ENCODE measurements at places on chromosomes 11 and 22.

- no peak for DNase-seq
These were observed 1079.7 kb downstream of the OPCML start for GRCh38 chr11:132452616-132453015.

- no peak for DNase-seq
These were observed 102.1 kb downstream of the RASSF10 start for GRCh38 chr11:13110929-13111812.

DNA sequence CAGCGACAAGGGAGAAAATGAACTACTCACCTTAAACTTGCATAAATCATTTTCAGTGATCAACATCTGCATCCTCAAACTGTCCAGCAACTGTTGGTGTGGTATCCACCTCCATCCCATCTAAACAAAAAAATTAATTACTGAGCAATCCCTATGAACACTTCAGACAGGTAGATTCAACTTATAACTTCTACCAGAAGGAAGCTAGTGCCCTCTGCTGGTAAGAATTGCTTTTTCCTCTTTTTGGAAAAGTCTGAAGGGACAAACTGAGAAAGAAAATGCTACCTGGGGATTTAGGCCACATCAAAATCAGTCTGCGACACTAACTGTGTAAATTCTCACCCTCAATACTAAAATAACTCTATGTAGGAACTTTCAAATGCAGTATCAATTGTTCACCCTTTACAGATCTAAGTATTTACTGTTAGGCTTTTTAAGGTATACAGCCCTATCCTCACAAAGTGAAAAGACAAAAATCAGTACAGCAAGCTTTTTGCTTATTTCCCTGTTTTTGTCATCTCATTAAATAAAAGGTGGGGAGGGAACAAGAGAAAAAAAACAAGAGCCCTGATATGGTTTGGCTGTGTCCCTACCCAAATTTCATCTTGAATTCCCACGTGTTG, 17.9 kb downstream of the CLNS1A start:
- peak; percentile 41 for DNase-seq

- no peak for DNase-seq
These were observed 36.5 kb downstream of the CTSC start for GRCh38 chr11:88300888-88301487.

DNA sequence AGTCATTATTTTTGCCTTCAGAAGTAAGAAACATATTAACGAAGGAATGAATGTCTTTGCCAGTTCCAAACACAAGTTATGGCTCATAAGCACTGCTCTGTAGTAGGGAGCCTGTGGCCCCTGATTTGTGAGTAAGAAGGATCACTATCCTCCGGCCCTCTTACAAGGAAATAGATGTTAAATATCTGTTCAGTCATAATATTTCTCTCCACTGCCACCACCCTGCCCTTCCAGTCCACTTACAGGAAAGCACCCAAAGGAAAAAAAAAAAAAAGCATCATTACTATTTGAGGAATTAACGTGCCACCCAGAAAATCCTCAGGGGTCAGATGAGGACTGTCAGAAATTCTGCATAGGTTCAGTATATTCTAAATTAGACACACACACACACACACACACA, 123.4 kb downstream of the ETS1 start:
- DNase-seq = no peak

GRCh38 chr22:36258701-36259614, 6.0 kb downstream of the APOL1 start:
- DNase-seq = no peak

GRCh38 chr11:18036456-18036855, 9.6 kb downstream of the TPH1 start:
- no peak for DNase-seq

- no peak for DNase-seq
These were observed 896.7 kb upstream of the ANO3 start for GRCh38 chr11:25435197-25435596.

DNA sequence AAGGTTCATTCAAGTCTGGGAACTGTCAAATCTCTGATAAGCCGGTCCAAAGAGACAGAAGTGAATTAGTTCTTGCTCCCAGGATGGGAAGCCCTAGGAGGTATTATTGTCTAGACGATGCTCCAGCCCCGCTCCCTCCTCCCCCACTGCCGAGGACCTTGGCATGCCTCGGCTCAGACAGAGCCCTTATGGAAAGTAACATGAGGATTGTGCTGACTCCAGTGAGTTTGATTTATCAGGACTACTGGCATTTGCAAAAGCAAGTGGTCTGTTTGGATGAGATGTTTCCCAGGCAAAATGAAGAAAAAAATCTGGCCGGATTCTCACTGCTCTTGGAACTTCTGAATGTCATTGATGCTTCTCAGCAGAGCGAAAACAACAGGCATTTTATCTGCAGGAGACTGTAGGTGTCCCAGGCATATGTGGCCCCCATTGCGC, 341.0 kb downstream of the ETS1 start:
- DNase-seq = no peak

DNA sequence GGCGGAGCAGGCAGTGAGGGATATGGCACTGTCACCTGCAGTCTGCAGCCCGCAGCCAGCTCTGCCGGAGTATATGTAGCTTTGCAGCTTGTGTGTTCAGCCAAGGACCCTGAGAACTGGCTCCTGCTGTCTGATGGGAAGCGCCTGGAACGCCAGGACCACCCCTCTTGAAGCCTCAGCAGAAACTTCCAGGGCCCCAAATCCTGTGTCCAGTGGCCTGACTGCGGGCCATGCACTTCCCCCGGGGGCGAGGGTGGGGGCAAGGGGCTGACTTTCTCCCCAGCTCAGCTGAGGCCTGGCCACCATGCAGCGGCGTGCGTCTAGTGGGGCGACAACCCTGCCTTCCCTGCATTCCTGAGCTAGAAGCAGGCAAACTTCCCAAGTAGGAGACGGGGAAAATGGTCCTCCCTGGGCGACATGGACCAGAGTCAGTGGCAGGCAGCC, 32.3 kb downstream of the PISD start:
- DNase-seq = no peak

DNA sequence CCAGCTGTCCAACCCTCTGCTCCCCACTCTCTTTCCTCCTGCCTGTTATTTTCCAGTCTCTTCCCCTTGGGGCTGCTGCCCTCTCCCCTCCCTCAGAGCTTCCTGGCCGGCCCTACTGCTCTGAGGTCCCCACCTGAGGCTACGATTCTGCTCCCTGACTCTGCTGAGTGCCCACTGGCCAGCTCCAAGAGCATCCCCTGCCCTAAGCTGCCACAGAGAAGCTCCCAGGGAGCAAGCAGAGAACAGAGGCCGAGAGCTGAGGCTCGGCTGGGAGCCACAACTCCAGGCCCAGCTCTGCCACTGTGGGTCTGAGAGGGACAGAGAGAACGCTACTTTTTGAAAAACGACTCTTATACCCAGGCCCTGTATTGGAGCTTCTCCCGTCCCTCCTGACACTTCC, 61.1 kb downstream of the CHRDL2 start:
- DNase-seq = no peak

DNA sequence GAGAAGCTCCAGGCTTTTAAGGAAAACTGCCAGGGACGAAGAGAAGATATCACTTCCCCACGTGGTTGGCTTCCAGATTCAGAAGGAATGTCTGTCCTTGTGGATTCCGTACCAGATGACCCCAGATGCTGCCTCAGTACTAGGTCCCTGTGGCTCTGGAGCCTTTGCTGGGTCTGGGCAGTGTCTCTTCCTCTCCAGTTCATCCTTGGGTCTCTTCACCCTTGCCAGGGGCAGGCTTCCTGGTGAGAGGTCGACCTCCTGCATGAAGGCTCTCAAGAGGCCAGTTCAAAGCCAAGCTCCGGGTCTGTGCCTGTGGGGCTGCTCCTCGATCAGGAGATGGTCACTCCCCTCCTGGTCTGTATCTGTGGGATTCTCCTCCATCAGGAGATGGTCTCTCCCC, 74.7 kb upstream of the B3GAT1 start:
- DNase-seq = no peak

DNA sequence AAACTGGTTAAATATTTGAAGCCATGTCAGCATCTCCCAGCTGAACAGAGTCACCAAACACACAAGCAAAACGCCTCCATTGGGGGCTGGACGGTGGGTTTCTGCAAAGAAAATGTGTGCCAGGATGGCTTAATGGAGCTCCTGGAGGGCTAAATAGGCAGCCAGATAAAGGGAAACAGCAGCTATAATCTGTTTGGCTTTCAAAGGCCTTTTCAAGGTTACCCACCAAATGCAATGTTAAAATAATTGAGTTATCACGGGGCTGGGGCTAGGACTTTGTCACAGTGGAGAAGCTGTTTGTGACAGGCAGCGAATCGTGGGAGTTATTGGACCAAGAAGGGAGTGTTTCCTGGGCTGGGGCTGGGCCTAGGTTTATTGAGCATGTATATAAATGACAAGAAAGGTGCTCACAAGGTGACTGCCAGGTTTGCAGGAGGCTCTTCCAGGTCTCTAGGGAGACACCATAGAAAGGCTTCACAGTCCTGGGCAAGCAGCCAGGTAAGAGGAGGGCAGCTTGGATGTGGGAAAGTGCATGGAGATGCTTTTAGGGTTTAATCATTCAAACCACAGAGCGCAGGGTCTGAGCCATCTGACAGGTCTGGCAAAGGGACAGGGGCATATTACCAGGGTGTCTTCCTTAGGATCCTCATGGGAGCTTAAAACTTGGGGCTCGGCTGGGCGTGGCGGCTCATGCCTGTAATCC, 28.3 kb downstream of the GRIK4 start:
- no peak for DNase-seq

GRCh38 chr22:42680648-42681047, 31.5 kb upstream of the CYB5R3 start:
- no peak for DNase-seq

DNA sequence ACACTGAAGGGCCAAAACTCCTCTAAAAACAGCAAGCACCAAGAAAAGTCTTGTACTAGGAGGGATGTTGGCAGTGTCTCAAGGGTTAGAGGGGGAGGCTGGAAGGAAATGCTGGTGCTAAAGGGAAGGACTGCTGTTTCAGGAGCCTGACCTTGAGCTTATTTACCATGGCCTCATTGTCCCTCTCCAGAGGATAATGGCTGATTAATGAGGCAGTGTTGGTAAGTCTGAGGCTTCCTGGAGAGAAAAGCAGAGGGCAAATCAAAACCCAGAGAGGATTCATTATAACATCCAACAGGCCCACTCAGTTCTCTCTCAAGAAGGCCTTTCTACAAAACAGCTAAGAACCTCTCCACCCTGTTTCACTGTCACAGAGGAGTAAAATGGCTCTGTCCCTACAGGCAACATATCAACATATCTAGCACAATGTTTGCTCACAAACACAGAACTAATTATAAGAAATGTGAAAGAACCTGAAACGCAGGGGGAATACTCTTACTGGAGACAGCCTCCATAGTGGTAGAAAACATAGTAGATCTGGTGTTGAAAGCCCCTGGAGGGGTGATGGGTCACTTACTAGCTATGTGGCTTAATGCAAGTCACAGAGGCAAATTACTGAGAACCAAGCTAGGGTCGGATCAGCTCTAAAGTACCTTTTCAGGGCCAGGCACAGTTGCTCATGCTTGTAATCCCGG, 31.4 kb downstream of the NUMA1 start:
- no peak for DNase-seq

DNA sequence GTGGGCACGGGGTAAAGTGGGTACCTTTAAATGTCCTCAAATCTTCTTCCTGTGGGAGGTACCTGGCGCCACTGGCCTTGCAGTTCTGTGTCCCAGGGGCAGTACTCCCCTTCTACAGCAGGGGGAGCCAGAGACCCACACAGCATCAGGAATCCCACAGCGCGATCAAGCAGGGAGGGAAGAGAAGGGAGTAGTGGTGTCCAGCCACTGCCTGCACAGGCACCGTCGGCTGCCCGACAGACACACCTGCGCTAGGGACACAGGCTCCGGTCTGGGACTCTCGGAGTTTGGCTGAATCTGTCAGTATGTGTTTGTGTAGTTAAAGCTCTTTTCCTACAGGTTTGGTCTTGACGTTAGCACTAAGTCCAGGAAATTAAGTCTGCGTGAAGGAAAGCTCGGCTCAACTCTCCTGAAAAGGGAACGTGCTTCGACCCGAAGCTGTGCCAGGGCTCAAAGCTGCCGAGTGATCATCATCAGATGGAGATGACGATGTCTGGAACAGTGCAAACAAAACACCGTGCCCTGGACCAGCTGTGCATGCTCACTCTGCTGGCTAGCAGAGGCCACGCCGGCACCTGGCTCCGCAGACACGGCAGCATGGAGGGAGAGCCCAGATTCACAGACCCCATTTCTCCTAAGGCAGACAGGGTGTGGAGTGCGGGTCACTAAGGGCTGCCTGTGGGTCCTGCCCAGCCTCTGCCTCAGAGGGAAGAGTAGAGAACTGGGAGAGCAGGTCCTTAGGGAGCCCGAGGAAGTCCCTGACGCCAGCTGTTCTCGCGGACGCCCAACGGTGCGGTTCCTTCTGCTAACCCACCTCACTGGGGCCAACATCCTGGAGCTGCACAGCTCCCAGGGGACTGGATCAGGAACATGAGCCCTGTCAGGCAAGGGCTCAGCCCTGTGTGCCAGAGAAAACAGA, 56.0 kb upstream of the BID start:
- DNase-seq = peak; percentile 79

DNA sequence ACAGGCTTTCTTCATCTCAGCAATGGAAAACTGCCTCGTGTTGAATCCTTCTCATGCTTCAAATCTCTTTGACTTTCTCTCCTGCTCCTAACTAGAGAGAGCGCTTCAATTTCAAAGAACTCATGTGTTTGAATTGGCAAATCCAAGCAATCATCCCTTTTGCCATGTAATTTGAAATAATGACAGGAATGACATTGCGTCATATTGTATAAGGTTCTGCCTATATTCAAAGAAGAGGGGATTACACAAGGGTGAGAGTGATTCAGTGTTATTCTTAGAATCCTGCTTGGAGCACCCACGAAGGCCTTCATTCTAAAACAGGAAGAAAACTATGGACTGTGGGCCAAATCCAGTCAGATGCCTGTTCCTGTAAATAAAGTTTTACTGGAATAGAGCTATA, 720.6 kb downstream of the JRKL start:
- DNase-seq = no peak

- DNase-seq = peak; percentile 41
These were observed 125.8 kb downstream of the MICAL2 start for GRCh38 chr11:12235947-12236743.

GRCh38 chr22:45504373-45505341, 2.0 kb downstream of the FBLN1 start:
- DNase-seq = peak; percentile 70

DNA sequence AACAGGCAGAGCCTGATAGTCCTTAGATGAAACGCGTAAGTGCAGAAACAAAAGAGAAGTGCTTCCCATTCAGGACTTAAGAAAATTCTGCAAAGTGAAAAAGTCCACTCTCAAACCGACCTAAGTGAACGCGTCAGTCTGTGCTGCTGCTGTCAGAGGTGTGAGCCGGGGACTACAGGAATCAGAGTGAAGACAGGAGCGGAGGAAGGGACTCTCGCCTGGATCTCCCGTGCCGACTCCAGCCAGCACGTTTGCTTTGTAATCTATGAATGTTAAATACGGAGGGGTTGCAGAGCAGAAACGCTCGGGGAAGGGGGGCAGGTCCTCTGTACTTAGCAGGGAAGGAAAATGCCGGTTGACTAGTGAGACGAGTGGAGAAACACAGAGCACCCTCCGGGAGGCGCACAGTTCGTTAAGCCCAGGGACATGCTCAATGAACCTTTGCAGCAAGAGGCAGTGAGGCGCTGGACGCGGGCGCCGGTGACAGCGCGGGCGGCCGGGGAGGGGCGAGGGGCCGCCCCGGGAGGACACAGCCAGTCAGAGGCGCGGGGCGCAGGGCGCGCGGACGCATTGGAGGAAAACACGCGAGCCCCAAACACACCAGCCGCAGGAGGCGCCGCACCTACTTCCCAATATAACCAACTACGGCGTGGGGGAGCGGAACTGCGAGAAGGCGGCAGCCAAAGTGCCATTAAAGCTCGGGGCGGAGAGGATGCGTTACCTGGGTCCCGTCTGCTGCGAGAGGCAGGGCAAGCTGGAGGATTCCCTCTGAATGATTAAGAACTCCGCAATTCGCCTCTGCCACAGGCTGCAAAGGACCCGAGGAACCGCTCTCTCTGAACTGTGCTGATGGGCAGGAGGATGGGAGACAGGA, at the start of gene CNTN5:
TSS of gene CNTN5 (plus strand) at position 598 of the 874 bp plus-strand sequence.
- DNase-seq = peak; percentile 32

Data from HL-60 (cell line).